ENCODE measurements at places on chromosomes 11 and 22. TPM values are rescaled to one million over a fixed set of nuclear protein-coding genes. Genes with fewer than 3 reads are reported as not detected.

C11orf91 gene
- 0.57 TPM for total RNA-seq

C11orf42 gene
- total RNA-seq = not detected

KCNQ1OT1 gene
- total RNA-seq = 2.3 TPM

BEST1 gene
- total RNA-seq = 0.96 TPM

CACNA1I gene
- total RNA-seq = 0.07 TPM

PRR33 gene
- not detected for total RNA-seq

DNA sequence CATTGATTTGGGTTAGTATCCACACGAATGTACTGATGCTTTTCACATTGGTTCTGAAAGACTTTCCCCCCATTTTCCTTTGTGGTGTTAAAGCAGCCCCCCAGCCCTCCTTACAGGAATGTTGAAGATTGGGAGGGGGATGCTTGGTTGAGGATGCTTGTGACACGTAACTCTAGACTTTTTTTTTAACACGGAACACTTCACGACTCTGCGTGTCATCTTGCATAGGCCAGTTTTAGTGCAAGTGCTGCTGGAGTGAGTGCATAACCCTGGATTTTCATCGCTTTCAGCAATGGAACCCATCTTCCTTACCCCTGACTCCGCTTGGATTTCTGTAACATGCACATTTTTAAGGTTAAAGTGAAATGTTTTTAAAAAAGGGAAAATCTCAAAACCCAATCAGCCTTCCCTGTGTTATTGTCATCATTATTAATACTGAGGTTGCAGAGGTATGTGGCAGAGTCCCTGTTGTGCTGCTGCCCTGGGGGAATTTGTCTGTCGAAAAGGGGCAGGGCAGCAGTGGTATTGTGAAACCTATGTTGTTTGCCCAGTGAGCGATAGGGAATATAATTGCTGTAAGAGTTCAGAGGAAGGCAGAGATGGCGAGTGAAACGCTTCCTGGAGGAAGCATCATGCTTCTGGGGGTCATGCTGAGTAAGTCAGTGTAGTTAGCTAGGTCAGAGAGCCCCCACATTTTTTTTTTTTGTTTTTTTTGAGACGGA, 12.1 kb downstream of the CECR2 start:
- H3K36me3 ChIP-seq = peaks cover 19% of the 10 kb centered on the region
- no peak overlapping the region for H3K4me3 ChIP-seq
- no peak overlapping the region for H3K27ac ChIP-seq

- H3K36me3 ChIP-seq = no peaks in the 10 kb centered on the region
- H3K27me3 ChIP-seq = no peaks in the 10 kb centered on the region
- H3K27ac ChIP-seq = no peak overlapping the region
- H3K4me1 ChIP-seq = no peaks in the 10 kb centered on the region
- H3K4me3 ChIP-seq = no peak overlapping the region
These were observed 10.6 kb downstream of the MUC5B start for GRCh38 chr11:1233351-1234053.

GRCh38 chr11:11709447-11710239, 87.8 kb upstream of the GALNT18 start:
- H3K27me3 ChIP-seq = no peaks in the 10 kb centered on the region
- DNase-seq = no peak
- H3K27ac ChIP-seq = no peak overlapping the region
- peaks cover 12% of the 10 kb centered on the region for H3K4me1 ChIP-seq

GRCh38 chr11:73536961-73537360, 61.0 kb downstream of the FAM168A start:
- H3K4me1 ChIP-seq = peaks cover 39% of the 10 kb centered on the region
- no peak overlapping the region for H3K27ac ChIP-seq
- DNase-seq = no peak
- no peaks in the 10 kb centered on the region for H3K27me3 ChIP-seq

GRCh38 chr11:114059278-114059983, at the start of gene ZBTB16:
TSS of gene ZBTB16 (plus strand) at chr11:114059711. CDS start at chr11:114063301, 3,590 bp downstream.
- DNase-seq = peak; percentile 79
- peaks cover 45% of the 10 kb centered on the region for H3K4me1 ChIP-seq
- peaks cover 3% of the 10 kb centered on the region for H3K36me3 ChIP-seq
- H3K4me3 ChIP-seq = peak within 1 kb of the TSS; percentile 99

DNA sequence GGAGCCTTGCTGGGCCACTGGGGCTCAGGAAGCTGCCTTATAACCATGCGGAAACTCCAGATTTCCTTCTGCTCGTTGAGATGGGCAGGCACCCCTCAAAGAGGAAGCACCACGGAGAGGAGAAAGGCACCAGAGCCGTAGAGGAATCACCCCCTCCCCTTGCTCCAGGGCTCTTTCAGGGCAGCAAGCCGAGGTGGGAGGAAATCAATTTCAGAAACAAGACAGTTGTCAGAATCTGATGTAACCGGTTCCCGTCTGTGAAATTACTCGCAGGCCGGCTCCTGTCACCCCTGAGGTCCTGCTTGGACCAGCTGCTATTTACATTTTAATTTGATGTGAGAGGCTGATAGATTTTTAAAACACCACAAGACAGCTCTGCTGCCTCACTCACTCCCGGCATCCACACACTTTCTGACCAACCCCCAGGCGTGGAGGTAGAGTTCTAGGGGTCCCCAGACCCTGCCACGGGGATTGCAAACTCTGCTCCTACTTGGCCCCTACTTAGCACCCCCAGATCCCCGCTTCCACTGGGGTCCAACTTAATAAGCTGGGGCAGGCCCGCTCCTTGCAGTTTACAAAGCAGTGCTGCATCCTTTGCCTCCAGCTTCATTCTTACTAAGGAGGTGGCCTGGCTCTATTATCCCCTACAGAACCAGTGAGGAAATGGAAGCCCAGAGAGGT, 162.5 kb downstream of the CEP164 start:
- no peak for DNase-seq
- H3K27me3 ChIP-seq = peaks cover 10% of the 10 kb centered on the region
- H3K4me1 ChIP-seq = peaks cover 34% of the 10 kb centered on the region

DNA sequence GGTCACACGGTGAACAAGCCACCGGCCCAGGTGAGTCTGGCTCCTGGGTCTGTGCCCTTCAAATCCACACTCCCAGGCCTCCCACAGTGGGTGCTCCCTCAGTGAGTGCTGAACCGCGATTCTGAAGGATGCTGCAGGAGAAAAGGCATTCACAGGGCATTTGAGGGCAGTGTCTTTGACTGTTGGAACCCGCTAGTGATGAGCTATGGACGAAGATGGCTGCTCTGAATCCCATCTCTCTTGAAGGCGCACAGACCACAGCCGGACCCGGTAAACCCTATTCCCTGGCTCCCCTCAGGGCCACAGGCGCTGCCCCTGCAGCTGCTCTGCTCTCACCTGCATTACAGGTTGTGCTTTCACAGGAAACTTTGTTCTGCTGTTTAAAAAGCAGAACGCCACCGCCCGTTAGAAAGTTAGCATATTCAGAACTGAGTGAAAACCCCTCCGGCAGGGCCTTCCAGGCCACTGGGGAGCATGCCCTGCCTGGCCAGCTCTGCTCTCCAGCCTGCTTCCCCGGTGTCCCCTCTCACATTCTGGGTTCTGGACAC, 3.2 kb downstream of the LRRC32 start:
- H3K36me3 ChIP-seq = no peaks in the 10 kb centered on the region
- DNase-seq = no peak
- H3K4me3 ChIP-seq = peak overlapping the region; percentile 16
- H3K27me3 ChIP-seq = peaks cover 27% of the 10 kb centered on the region

DNA sequence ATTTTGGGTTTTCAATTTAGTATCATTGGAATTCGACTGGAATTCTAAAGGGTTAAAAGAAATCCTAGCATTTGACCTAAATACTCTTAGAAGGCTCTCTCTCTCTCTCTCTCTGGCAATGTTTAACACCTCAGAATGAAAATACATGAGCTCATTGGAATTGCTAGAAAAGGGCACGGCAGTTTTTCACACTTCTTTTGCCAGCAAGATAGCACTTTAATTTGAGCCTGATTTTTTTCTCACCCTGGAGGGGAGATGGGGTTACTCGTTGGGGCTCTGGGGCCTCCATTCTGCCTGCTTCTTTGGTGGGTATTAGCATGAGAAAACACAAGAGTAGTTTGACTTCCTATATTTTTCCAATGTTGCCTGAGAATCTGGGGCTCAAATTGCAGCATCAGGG, 22.8 kb upstream of the CLMP start:
- no peak for DNase-seq
- H3K4me3 ChIP-seq = no peak overlapping the region
- no peak overlapping the region for H3K27ac ChIP-seq
- peaks cover 11% of the 10 kb centered on the region for H3K4me1 ChIP-seq
- no peaks in the 10 kb centered on the region for H3K36me3 ChIP-seq

- H3K4me1 ChIP-seq = no peaks in the 10 kb centered on the region
- H3K36me3 ChIP-seq = no peaks in the 10 kb centered on the region
- no peak overlapping the region for H3K27ac ChIP-seq
- no peaks in the 10 kb centered on the region for H3K27me3 ChIP-seq
- DNase-seq = no peak
These were observed 10.1 kb downstream of the C22orf23 start for GRCh38 chr22:37943136-37943824.

- H3K4me3 ChIP-seq = no peak overlapping the region
- H3K27ac ChIP-seq = no peak overlapping the region
- H3K4me1 ChIP-seq = peaks cover 17% of the 10 kb centered on the region
- H3K36me3 ChIP-seq = no peaks in the 10 kb centered on the region
- no peak for DNase-seq
These were observed 208.1 kb downstream of the DBX1 start for GRCh38 chr11:19952116-19952605.

DNA sequence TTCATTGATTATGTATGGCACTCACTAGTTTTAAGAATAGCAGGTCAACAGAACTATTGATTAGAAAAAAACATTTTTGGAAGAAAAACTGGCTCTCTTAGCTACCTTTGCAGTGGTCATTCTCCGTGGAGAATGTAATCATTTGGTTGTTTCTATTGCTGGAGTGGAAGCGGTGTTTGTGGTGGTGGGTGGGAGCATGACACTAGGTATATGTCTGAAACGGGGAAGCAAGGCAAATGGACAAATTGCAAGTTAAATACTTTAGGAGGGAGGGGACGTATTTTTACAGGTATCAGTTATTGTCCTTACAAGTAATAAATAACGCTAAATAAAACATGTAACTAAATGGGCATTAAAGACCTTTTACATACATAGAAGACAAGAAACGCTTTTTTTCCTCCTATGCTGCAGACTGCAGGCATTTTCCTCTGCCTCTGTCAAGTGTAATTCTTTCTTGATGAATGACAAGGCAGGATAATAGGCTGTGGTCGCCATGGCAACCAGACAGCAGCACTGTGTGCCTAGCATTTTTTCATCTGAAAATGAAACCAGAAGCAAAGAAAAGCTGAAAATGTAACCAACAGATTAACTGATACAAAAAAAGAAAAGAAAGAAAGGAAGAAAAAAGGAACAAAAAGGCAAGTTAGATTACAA, 46.2 kb downstream of the BLID start:
- H3K27me3 ChIP-seq = peaks cover 3% of the 10 kb centered on the region
- peak; percentile 64 for DNase-seq
- H3K4me3 ChIP-seq = peak overlapping the region; percentile 73

GRCh38 chr11:108752297-108752751, 87.5 kb downstream of the DDX10 start:
- no peaks in the 10 kb centered on the region for H3K36me3 ChIP-seq
- peaks cover 31% of the 10 kb centered on the region for H3K4me1 ChIP-seq
- no peak overlapping the region for H3K27ac ChIP-seq
- no peak overlapping the region for H3K4me3 ChIP-seq
- no peak for DNase-seq

DNA sequence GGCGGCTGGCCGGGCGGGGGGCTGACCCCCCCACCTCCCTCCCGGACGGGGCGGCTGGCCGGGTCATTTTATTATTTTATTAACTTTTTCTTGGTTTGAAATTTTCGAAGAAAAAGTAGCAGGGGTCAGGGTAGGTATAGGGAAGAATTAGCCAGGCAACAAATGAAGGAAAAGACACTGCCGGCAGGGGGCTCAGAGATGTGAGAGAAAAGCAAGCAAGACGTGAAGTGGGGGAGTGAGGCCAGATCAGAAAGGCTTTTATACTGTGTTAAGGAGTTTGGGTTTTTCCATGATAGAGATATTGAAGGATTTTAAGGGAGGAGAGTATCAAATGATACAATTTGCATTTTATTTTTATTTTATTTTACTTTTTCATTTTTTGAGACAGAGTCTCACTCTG, 19.0 kb downstream of the RNF214 start:
- H3K27me3 ChIP-seq = no peaks in the 10 kb centered on the region
- no peaks in the 10 kb centered on the region for H3K4me1 ChIP-seq
- H3K4me3 ChIP-seq = no peak overlapping the region
- DNase-seq = no peak
